Left renal cortex interstitium (tissue), 4 donors: ENCODE measurements at places on chromosomes 12 and 14.

- DNase-seq, result no peak
These were observed 90.8 kb downstream of the SLCO1B1 start for GRCh38 chr12:21221778-21222177.

- no peak for DNase-seq
These were observed 227.4 kb downstream of the RPAP3 start for GRCh38 chr12:47478426-47478825.

DNA sequence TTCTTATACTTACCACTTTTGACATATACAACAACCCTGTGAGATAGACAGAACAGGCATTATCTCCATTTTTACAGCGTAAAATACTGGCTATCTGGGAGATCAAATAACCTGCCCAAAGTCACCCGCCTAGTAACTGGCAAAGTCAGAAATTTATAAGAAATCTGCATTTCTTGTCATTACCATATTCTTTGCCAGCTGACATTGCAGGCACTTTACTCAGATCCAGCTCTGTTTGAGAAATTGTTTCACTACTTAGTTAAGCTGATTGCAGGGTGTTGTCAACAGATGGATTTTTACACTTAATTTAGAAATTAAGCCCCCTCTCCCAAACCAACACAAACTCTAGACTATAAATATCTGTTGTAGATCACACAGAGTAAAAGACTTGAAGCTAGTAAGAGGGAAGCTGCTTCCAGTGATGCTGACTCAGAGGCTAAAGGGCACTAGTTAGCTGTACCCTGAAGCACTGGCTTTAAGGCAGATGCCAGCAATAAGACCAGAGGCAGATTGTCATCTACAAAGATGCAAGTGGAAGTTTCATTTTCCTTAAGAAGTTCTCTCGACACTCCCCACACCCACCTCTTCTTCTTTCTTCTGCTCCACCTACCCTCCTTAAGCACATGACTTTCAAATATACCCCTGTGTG is 153.1 kb downstream of the ANO6 start:
- no peak for DNase-seq

- no peak for DNase-seq
These were observed 17.7 kb upstream of the CCDC91 start for GRCh38 chr12:28172434-28173030.

GRCh38 chr12:16545836-16546235 is 60.1 kb downstream of the LMO3 start:
- no peak for DNase-seq

DNA sequence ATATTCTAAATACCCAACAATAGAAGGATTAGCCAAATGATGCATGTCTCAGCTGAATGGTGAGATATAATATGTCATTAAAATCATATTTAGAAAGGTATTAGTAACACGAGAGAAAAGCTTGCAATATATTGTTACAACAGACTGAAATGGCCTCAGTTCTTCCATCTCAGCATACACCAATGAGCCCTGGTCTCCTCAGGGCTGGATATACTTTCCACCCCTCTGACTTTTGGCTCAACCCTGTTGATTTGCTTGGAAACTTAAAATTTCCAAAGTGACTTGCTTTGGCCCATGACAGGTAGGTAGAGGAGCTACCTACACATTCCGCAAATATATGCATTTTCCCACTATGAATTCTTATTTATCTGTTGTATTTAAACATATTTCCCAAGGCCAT is 908.1 kb upstream of the TMEM132C start:
- DNase-seq, result no peak

- no peak for DNase-seq
These were observed 62.8 kb downstream of the KIF21A start for GRCh38 chr12:39380090-39380489.
